ENCODE measurements at places on chromosomes 2 and 18.

- no peak for DNase-seq
These were observed 111.3 kb downstream of the ESCO1 start for GRCh38 chr18:21489119-21489750.

DNA sequence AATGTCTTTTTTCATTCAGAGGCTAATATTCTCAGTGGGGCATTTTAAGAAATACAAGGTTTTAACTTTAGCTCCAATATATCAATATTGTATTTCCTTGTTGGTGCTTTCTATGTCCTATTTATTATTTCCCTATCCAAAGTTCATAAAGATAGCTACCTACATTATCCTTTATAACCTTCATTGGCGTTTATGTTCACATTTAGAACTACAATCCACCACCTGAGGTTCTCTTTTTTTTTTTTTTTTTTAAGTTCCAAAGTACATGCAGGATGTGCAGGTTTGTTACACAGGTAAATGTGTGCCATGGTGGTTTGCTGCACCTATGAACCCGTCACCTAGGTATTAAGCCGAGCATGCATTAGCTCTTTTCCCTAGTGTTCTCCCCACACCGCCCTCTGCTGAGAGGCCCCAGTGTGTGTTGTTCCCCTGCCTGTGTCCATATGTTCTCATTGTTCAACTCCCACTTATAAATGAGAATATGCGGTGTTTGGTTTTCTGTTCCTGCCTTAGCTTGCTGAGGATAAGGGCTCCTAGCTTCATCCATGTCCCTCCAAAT, 694.6 kb downstream of the SUCLG1 start:
- DNase-seq = no peak

- DNase-seq = no peak
These were observed 46.0 kb downstream of the CCDC195 start for GRCh38 chr2:224670203-224670602.

DNA sequence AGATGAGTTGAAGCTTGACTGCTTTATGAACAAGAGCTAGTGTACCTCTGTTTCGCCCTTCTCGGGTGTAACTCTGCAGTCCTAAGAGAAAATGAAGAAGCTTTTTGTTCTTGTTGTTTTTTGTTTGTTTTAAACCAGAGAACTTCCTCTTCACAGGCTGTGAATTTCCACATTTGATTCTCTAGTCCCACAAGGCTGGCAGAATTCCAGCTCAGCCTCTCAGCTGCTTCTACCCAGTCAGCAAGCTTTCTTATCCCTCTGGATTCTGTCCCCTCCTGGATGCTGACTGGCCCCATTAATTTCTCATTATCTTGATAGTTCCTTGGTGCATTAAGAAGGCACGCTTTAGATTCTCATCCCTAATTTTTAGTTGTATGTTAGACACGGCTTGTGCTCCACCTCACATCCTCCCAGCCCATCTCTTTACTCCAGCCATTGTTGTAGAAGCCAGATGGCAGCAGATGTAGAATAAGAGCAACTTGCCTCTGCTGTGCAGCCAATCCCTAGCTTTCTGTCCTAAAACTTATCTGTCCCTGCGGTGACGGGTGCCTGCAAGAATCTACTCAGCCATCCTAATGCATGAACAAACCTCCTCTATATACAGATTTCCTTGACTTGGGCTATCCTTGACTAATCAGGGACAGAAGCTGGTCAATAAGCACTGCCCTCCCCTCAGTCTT, 12.3 kb upstream of the RESP18 start:
- no peak for DNase-seq

DNA sequence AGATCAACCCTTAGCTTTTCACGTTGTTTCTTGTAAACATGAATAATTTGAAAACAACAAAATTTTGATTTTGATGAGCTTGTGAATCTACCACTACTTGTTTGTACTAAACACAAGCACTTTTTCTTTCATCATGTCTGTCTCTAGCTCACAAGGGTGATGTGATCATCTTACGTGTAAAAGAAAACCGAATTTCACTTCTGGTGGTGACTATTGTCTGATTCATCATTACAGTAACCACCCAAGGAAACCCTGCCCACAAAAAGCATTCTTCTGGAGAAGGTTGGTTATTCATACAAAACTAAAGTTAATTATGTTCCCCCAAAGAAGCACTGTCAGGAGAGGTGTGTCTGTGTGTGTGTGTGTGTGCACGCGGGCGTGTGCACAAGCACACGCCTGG, 285.4 kb downstream of the ZNF516 start:
- no peak for DNase-seq

- DNase-seq = no peak
These were observed 112.9 kb downstream of the FMNL2 start for GRCh38 chr2:152447897-152448296.

- DNase-seq = no peak
These were observed 90.3 kb downstream of the RNF144A start for GRCh38 chr2:7007488-7007845.

DNA sequence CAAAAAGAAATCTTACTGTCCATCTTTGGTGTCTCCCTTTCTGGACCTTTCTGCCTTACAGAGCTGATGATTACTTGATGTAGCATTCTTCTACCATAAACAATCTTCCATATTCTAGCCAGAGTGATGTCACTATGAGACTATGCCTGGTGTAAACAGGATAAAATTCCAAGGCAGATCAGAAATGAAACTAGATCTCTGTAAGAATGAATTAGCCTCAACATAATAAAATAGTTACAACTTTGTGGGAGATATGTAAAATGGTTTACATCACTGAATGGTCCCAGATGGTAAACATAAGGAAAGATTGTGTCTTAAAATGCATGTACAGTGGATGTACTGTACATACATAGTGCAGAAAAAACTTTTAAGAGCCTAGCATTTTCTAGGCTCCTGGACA, 112.3 kb upstream of the ZNF521 start:
- no peak for DNase-seq

GRCh38 chr2:49241501-49241900, 87.2 kb upstream of the FSHR start:
- no peak for DNase-seq

DNA sequence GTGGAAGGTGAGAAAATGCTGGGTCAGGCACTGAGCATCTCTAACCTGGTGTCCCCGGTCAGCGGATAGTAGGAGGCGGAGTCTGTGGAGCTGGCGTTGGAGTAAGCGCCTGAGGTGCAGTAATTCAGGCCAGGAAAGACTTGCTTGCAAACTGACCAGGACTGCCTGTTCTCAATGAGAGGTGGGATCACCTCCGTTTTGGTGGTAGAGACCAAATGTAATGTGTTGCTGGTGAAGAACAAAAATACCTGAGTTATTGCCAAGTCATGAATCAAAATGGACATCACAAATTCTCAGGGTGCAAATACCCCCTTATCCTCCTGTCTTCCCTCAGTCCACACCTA, 24.2 kb downstream of the APOB start:
- DNase-seq = no peak

DNA sequence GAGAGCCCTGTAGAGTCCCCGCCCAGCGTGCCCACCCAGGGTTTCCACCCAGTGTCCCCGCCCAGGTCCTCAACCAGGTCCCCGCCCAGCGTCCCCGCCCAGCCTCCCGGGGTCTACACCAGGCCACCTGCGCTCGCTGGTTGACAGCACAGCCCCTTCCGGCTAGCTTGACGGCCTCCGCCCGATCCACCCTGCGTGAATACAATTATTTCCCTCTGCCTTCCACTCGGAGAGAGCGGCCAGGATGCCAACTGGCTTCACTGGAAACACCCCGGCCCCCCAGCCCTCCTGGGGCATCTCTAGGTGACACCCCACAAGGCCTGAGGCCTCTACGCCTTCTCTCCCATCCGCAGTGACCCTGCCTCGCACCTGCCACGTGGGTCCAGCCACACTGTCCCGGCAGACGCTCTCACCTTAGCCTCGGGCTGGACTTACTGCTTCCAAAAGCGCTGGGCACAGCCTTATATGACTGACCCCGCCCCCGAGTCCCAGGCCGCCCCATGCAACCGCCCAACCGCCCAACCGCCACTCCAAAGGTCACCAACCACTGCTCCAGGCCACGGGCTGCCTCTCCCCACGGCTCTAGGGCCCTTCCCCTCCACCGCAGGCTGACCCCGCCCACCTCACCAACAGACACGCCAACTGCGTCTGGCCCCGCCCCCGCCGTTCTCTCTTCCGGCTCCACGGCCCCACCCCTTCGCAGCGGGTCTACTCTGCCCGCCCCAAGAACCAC, 188.1 kb downstream of the LAMA1 start:
- DNase-seq = no peak

DNA sequence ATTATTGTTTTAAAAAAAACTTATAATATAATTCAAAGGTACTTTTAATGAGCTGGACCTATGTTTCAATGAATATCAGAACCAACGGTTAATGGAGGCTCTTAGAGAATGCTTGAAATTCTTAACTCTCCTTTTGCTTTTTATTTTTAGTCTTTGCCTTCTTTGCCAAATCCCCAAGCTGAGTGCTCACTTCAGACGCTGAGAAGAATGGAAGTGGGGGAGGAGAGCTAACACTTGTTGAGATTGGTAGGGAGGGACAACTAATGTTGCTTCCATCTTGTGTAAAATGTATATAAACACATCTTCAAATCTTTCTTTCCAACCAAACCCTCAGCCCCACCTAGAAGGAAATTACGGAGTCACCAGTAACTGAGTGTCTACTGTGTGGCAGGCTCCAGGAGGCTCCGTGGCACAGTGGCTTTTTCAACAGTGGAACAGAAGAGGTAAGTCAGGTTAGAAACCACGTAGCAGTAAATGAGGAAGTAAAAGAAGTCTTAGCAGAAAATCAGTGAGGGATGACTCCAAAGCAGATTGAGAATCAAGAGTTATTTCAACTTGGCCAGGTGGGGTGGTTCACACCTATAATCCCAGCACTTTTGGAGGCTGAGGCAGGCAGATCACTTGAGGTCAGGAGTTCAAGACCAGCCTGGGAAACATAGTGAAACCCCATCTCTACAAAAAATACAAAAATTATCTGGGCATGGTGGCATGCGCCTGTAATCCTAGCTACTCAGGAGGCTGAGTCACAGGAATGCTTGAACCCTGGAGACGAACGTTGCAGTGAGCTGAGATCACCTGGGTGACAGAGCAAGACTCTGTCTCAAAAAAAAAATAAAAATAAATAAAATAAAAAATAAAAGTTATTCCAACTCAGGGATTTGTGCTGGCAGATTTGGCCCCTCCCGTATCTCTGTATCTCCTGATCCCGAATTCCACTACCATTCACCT, 45.0 kb upstream of the CREB1 start:
- DNase-seq = no peak

DNA sequence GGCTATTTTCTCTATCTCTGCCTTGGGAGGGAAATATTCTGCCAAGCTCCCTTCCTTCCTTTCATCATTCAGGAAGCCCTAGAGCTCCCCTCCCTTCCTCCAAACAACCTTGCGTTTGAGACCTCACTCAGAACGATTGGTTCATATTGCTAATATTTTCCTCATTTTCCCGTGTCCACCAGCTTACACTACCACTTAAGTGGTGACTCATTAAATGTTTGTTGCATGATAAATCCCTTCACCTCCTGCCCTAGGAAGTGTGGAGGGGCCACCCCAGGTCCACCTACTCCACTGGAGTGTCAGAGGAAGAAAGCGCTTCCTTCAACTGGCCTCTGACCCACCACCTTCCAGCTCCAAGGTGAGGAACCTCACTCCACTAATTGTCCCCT, 2.3 kb upstream of the LPIN2 start:
- DNase-seq = no peak

- no peak for DNase-seq
These were observed 264.8 kb downstream of the KLHL29 start for GRCh38 chr2:23649819-23650218.

- no peak for DNase-seq
These were observed 769.2 kb upstream of the FAM98A start for GRCh38 chr2:34368304-34368703.

DNA sequence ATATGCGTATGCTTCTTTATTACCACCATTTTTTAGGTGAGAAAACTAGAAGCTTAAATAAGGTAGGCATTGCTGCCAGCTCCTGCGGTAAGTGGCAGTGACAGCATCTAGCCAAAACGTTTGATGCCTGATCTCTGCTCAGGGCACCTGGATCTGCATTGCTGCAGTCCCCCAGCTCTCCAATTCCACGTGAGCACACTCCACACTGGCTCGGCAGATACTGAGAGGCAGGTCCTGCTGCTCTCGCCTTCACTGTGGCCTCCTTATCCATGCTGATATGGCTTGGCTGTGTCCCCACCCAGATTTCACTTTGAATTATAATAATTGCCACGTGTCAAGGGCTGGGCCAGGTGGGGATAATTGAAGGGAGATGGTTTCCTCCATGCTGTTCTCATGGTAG, 160.9 kb downstream of the CTIF start:
- no peak for DNase-seq

- no peak for DNase-seq
These were observed 36.4 kb upstream of the SLC14A1 start for GRCh38 chr18:45687621-45688020.

GRCh38 chr2:31541853-31542252, 38.9 kb downstream of the SRD5A2 start:
- DNase-seq = no peak

DNA sequence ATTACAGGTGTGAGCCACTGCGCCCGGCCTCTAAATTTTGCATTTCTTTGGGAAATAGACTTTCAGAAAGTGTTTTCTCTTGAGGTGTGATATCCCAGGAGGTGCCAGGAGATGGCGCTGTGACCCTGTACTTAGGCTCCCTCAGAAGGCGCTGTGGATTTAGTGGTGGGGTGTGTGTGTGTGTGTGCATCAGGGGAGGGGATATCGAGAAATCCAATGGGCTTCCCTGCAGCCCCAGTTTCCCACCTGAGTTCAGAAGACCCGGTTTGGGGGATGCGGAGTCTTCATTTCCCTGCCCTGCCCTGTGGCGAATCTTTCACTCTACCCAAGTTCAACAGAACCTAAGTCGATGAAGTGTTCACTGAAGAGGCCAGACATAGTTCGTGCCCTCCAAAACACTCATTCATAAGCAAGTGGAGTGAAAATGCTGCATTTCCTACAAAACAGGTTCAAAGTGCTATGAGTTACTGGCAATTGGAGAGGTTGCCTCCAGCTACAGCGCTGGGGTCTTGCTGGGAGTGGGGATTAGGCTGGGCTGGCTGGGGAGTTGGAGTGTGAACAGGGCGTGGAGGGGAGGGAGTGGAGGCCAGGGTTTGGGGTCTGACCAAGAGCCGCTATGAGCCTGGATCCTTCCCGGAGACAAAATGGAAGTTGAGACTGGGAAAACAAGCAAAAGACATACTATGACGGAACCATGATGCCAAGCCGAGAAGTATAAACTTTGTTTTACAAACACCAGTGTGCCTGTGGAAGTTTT, 6.5 kb upstream of the WNT6 start:
- peak; percentile 27 for DNase-seq
